ENCODE measurements at places on chromosomes 13 and 19.

- DNase-seq: no peak
Measured at GRCh38 chr13:36680913-36681312, 7.1 kb downstream of the SERTM1 start.

DNA sequence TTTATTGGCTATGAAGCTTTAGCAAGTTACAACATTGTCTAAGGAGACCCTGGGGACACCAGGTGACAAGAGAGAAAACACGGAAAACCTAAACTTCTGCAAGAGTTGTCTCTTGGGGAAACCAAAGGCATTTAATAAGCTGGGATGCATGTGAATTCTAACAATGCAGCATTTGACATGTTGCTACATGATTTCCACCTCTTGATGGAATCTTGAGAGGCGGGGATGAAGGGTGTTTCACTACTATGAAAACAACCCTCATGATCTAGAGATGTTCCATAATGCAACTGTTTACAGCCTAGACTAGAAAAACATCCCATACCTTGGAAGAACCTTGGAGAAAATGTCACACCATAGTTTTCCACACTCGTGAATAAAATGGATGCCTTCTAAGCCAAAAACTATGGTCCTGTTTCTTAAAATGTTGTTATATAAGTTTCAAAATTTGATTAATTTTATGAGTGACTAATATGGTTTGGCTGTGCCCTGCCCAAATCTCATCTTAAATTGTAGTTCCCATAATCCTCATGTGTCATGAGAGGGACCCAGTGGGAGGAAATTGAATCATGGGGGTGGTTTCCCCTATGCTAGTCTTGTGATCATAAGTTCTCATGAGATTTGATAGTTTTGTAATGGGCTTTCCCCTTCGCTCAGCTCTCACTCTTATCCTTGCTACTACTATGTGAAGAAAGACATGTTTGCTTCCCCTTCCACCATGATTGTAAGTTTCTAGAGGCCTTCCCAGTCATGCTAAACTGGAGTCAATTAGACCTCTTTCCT is 164.6 kb downstream of the TNFSF13B start:
- DNase-seq: no peak

DNA sequence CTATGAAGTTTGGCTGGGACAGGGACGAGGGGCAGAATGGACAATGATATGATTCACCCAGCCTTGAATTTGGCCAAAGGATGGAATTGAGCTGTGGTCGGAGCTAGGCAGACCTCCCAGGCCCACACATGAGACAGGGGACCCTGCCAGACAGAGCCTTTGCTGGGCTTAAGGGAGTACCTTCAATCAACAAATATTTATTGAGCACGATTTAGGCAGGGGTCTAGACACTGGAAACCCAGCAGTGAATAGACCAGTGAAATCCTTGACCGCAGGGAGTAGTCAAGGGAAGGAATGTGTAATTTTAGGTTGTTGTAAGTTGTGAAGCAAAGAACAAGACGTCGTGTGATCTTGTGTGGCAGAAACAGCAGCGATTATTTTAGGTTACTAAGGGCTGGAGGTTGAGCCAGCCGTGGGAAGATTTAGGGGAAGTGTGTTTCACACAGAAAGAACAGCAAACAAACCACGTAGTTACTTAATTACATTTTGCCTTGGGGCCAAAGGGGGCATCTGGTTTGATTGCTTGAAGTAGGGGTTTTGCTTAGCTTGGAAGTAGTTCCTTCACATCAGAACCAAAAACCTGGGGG is 16.9 kb upstream of the AP1M2 start:
- DNase-seq: no peak

DNA sequence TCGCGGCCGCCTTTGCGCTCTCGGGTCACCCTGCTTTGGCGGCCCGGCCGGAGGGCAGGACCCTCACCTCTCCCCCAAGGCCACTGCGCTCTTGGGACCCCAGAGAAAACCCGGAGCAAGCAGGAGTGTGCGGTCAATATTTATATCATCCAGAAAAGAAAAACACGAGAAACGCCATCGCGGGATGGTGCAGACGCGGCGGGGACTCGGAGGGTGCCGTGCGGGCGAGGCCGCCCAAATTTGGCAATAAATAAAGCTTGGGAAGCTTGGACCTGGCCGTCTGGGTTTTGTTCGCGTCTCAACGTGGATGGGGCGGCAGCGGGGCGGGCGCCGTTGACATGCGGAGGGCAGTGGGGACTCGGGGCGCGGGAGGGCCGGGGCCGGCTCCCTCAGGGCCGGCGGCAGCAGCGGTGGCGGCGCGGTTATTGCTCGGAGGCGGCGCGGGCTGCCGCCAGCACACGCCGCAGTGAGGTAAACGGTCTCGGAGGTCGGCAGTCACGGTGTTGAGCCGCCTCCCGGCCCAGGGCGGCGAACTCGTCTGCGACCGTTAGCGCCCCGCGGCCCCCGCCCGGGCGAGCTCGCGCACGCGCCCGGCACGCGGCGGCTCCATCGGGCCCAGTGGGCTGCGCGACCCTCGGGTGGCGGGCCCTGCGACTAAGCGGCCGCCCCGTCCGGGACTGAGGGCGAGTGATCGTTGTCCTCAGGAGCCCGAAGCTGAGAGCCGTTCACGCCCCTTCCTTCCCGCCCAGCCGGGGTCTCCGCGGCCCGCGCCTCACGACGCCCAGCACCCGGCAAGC is 9.4 kb downstream of the CBARP start:
- DNase-seq: no peak

DNA sequence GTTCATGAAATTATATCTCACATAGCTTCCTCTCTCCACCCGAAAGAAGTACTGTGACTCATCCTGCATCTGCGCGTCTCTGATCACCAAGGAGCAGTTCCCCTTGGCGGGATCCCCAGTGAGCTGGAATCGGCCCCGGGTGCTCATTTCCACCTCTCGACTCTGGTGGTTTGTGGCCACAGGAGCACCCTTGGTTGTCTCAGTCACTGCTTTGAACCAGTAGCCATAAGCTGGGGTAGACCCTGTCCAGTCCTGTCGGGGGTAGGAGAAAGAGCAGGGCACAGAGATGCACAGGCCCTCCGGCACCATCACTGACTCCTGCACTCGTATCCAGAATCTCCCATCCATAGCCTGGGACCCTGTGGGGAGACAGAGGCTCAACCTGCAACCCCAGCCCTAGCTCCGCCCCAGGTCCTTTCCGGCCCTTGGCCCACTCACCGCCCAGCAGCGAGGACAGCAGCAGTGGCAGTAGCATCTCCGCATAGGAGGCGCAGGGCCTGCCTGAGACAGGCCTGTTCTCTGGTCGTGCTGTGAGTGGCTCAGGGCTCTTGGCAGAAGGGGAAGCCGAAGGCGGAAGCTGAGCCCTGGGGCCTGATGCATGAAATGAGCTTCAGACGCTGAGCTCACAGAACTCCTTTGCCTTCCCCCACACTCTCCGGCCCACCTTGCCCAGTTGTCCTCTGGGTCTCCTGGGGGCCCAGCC is at the start of gene SIGLEC10:
TSS of gene SIGLEC10 (minus strand) at position 536 of the 703 bp plus-strand sequence. CDS start at position 475, 61 bp downstream.
- DNase-seq: no peak
